T-helper 1 cell (primary cell): ENCODE measurements at places on chromosomes 3 and 15.

GRCh38 chr3:94258851-94259250, 196.0 kb downstream of the NSUN3 start:
- DNase-seq, result no peak

DNA sequence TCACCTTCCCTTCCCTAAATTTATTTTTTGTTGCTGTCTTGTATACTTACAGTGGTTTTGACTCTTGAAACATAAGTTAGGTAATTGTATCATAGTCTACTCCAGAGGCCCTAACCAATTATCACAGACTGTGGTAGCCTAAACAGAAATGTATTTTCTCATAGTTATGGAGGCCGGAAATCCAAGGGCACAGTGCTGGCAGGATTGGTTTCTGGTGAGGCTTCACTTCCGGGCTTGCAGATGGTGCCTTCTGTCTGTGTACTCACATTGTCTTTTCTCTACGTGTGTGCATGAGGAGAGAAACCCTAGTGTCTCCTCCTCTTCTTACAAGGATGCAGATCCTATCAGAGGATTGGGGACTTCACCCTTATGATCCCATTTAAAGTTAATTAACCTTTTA, 290.2 kb upstream of the KCNMB2 start:
- no peak for DNase-seq

GRCh38 chr3:48927928-48928327, 9.3 kb downstream of the ARIH2 start:
- DNase-seq, result no peak

DNA sequence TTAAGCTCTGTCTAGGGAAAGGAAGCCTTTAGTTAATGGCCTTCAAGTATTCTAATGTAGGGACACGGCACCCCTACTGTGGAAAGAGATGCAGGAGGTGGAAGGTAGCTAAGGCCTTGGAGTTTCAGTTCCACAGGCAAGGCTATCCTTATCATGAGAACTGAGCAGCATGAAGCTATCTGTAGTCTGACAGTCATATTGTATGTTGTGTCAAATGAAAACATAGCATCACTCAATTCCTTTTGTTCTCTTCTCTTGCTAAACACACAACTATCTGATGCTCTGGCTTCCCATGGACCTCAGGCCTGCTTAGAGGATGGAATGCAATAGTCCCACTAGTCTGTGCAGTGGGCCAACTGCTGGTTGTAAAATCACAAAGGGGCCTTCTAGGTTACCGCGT, 380.9 kb downstream of the FHIT start:
- DNase-seq, result no peak

DNA sequence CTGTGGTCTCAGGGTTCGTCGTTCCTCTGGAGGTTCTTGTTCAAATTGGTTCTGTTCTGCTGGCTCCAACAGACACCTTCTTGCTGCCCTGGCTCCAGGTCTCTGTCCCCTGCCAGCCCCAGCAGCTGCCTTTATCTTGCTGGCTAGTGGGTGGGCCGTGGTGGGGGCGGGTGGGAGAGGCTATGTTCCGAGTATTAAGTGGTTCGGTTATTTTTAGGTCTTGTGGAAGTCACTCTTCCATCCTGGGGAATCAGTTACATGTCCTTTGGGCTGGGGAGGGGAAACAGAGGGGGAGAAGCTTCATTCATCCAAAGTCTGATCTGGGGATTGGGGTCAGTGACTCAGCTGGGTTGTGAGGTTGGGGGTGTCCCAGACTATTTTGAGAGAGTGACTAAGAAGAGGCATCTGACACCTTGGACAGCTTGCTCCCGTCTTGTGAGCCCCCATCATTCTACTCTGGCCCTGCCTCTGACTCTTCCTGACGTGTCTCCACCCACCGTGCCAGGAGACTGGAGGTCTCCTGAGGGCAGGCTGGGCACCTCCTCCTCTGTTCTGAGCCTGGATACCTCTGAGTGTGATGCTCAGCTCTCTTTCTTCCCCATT, at the start of gene XIRP1:
XIRP1 (minus strand) TSS at position 106 of the 603 bp plus-strand sequence. CDS start 3,150 bp downstream, outside the sequence.
- no peak for DNase-seq
